Muscle of leg (tissue), 16 donors: ENCODE measurements at places on chromosomes 5 and 9. TPM values are rescaled to one million over a fixed set of nuclear protein-coding genes. Genes with fewer than 3 reads are reported as not detected.

- H3K4me1 ChIP-seq: peaks cover 35% of the 10 kb centered on the region
- peaks cover 38% of the 10 kb centered on the region for H3K36me3 ChIP-seq
- H3K27me3 ChIP-seq: no peaks in the 10 kb centered on the region
- H3K27ac ChIP-seq: no peak overlapping the region
- DNase-seq: peak; percentile 63
- no peak overlapping the region for H3K4me3 ChIP-seq
Measured at GRCh38 chr9:95460518-95461164, 56.1 kb downstream of the PTCH1 start.

Gene BHMT2
- polyA plus RNA-seq: 2.7 TPM

GRCh38 chr9:129632460-129632859 is 6.5 kb downstream of the NTMT1 start:
- H3K4me1 ChIP-seq: peaks cover 22% of the 10 kb centered on the region
- peaks cover 50% of the 10 kb centered on the region for H3K36me3 ChIP-seq
- H3K27me3 ChIP-seq: no peaks in the 10 kb centered on the region
- no peak for DNase-seq
- no peak overlapping the region for H3K27ac ChIP-seq

GRCh38 chr5:143413958-143414669 is 10.6 kb upstream of the NR3C1 start:
- no peaks in the 10 kb centered on the region for H3K4me1 ChIP-seq
- DNase-seq: peak; percentile 70
- no peak overlapping the region for H3K4me3 ChIP-seq
- no peaks in the 10 kb centered on the region for H3K36me3 ChIP-seq

- H3K4me1 ChIP-seq: peaks cover 10% of the 10 kb centered on the region
- no peaks in the 10 kb centered on the region for H3K36me3 ChIP-seq
- no peak overlapping the region for H3K27ac ChIP-seq
Measured at GRCh38 chr5:139964266-139964993, 78.7 kb downstream of the NRG2 start.

Gene KCNN2
- 11.9 TPM for polyA plus RNA-seq

DNA sequence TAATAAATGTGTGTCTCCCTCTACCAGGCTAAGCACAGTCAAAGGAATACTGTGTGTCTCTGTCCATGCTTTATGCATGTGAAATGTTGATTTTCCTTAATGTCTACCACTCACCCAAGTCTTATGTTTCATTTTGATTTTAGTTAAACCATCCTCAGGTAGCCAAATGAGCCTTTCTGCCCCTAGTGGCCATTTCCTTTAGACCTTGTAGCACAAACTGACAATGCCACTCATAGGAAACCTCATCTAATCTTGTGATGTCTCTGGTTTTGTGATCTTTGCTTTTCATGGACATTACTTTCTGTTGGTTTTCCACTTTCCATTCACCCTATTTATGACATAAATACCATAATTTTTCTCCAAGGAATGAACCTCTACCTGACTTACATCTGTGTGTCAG is 820.8 kb downstream of the MAT2B start:
- H3K4me3 ChIP-seq: no peak overlapping the region
- no peak overlapping the region for H3K27ac ChIP-seq
- no peaks in the 10 kb centered on the region for H3K36me3 ChIP-seq
- DNase-seq: no peak
- H3K4me1 ChIP-seq: no peaks in the 10 kb centered on the region
- H3K27me3 ChIP-seq: no peaks in the 10 kb centered on the region
